ENCODE measurements at places on chromosomes 1 and 21.

GRCh38 chr1:196091397-196092135 lies 516.7 kb downstream of the KCNT2 start:
- no peak for DNase-seq

- DNase-seq = no peak
Observed at GRCh38 chr1:30507016-30507312, 216.4 kb downstream of the MATN1 start.

DNA sequence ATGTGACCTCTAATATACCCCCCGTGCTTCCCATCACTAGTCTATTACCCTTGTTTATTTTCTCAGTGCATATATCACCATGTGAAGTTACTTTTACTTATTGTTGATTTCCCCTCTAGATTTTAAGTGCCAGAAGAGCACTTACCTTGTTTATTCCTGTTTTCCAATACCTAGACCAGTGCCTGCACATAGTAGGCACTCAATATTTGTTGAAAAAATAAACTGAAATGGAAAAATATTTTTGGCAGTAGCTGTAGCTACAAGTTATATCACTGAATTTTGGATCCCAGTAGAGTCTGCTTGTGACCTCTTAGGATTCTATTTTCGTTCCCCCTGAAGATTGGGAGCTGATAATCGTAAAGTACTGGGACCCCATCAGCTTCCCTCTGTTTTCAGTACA lies 32.0 kb upstream of the FOXE3 start:
- DNase-seq = no peak

DNA sequence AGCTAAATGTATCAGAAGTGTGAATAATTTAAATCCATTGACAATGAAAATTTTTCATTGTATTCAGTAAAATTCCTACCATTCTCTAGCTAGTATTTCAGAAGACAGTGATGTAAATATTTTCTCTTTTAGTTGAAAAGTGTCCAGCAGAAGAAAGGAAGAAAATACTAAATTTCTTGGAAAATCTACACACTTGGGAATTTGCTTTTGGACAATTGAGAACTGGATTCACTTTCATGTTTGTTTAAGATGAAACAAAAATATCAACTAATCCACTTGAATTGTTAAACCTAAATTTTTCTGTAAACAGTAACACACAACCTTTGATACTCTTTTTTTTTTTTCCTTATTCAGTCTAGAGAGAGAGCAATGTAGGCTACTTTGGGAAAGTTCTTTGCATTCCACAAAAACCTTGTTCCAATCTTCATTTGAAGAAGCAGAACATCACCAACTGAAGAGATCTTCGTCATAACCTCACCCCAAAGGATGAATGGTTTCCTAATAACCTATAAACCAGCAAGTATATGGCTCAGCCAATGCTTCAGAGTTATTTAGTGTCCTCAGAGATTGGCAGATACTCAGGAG lies 155.1 kb upstream of the GORAB start:
- DNase-seq = no peak

DNA sequence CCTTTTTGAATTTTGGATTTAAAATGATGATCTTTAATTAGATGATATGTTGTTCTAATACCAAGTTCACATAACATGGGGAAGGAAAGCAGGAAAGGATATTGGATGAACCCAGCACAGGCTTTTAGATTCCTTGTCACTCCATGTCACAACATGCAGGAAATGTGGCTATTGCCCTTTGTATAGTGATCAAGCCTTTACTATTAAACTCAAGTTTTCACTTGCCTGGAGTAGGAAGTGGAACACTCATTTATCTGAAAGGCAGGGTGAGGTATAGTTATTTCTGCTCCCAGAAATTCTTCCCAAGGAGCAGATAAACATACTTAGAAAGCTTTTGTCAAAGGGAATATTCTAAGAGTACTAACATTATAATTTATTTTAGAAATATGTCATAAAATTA lies 37.2 kb upstream of the BCAS2 start:
- DNase-seq = no peak

DNA sequence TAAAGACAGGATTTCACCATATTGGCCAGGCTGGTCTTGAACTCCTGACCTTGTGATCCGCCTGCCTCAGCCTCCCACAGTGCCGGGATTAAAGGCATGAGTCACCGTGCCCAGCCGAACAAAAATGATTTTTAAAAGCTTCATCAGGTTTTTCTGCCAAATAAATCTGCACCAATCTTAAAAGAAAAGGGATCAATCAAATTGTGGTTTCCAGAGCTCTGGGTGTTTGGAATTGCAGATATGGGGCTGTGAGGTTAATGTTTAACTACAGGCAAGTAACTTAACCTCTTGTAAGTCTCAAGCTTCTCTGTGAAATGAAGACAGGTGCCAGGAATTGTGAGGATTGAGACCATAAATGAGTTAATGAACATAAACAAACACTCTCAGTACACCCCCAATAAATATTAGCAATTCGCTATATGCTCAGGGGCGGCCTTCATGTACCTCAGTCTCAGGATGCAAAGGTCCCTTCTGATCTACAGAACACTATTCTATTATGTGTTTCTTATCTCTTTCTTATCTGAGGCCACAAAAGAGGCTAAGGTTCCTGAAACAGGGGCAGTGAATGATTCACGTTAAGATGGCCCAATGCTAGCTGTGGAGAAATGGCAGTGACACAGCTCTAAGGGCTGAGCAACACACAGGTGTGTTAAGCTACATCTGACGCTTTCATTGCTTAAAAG lies 7.1 kb upstream of the GNPAT start:
- no peak for DNase-seq

DNA sequence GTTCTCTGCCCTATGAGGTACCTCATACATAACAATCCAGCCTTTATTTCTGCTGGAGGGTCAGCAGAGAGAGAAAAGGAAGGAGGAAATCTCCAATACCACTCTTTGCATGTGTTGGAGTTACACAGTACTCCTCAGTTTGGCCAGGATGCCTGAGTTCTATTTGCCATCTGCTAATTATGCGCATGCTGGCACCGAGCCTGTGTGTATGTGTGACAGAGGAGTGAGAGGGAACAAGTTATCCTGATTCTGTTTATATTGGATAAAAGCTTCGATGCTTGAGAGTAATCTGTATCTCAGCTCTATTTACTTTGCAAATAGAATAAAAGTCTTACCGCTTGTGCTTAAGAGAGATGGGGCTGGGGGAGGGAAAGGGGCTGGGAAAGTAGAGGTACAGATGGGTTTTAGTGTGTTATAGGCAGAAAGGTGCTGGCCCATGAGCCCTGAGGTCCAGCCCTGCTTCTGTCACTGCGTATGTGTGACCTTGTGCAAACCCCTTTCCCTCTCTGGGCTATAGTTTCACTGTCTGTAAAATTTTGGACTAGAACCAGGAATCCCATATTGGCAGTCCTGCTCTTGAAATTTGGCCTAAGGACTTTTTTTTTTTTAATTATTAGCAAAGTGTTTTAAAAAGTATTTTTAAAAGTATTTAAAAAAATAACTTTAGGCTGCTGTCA lies 54.5 kb upstream of the PLXNA2 start:
- DNase-seq = no peak

DNA sequence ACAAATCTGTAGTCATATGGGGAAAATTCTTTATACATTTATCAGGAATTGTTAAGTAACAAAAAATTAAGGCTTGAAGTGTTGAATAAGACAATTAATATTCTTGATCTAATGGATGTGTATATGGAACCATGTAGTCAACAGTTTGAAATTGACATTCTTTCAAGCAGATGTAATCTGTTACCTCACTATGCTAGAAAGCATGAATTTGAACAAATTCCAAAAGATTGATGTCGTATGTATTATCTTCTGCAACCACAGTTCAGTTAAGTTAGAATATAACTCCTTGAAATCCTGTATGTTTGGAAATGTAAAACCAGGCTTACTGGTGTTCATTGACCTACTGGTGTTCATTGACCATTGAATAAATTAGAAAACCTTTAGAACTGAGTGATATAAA lies 16.1 kb downstream of the CCDC18 start:
- DNase-seq = no peak

GRCh38 chr21:42147386-42148020 lies 71.4 kb upstream of the ABCG1 start:
- DNase-seq = no peak

DNA sequence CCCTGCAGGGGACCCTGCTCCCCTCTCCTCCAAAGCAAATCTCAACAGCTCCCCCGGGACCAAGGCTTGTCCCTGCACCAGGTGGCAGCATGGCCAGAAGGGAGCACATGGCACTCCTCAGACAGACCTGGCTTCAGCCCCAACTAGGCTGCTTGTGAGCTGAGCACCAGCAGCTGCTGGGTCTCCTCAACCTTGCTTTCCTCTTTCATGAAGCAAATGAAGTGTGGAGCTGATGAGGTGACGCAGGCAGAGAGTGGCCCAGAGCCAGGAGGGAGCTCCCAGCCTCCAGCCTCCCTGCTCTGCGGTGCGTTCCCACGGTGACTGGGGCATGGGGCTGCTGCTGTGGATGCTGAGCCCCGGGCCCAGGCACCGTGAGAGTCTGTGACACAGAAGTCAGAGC lies 34.0 kb downstream of the MEGF6 start:
- no peak for DNase-seq

GRCh38 chr1:184791550-184791900 lies 36.9 kb upstream of the EDEM3 start:
- no peak for DNase-seq

DNA sequence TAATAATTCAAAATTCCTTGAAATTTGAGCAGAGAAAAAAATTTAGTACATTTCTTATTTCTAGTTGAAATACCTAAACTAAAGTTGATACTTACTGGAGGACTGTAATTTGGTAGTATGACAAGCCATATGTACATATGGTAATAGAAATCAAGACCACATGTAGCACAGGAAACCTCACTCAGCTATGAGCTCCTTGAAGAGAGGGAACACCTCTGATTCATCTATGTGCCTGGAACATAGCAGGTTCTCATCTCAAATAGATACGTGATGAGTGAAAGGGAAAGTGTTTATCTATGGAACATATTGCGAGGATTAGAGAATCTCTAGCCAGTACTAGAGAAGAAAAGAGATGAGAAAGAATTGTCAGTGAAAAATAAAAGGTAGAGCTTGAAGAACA lies 47.9 kb upstream of the GNG4 start:
- DNase-seq = no peak

GRCh38 chr1:65949230-65949626 lies 156.5 kb downstream of the PDE4B start:
- no peak for DNase-seq

DNA sequence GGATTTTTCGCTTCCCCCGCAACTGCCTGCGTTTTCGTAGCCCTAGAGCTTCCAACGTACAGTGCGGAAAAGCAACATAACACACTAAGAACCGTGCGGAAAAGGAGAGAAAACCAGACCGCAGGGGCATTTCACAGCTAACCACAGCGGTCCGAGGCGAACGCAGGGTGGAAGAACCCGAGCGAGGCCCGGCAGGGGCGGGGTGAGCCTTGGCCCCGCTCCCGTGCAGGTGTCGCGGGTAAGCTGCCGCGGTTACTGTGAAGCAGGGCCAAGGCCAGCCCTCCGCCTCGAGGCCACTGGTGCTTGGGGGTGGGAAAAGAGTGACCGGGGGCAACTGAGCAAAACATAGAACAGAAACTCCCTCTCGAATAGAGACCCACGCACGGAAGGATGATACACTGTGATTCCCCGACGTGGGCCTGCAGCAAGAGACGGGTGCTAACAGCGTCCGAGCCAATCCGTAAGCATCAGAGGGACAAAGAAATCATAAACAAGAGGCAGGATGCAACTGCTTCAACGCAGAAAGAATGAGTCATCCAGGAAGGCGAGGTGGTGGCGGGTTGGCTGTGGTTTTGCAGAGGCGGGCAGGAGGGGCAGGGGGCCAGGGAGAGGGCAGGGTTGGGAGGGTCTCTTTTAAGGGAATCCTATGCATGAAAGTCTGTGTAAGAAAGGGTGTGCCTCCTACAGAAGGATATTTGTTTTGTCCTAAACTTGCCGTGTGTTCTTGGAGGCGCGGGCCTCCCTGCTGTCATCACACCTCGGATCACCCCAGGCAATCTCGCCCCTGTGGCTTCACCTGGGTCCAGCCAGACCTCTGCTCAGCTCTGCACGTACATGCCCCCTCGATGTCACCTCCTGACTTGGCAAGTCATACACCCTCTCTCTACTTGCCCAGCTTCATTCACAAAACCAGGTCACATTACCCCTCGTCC lies 7.3 kb downstream of the GNG4 start:
- DNase-seq = peak; percentile 23
